ENCODE measurements at places on chromosomes 1 and 21.

DNA sequence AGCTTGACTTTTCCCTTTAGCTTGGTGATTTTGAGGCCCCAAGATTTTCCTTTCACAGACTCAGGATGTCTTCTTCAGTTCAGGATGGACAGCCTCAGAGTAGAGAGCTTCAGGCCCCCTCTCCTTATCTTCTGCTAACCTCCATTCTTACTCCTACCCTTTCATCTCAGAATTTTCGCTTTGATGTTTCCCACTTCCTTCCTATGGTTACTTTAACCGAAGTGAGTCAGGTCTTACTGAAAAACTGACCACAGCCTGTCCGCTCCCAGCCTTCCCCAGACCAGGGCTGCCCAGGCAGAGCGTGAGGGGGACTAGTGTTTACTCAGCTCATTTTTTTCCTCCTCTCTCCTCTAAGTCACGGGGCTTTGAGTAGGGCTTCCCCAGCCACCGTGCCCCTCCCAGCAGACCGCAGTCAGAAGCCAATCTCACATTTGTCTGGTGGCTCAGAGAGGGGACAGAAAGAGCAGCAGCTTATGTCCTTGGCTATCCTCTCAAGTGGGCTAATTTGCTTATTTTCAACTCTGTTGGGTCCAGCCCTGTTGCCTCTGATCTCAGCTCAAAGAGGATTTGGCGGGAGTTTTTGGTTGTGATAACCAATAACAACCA lies 4.2 kb upstream of the IL19 start:
- DNase-seq: peak; percentile 93

DNA sequence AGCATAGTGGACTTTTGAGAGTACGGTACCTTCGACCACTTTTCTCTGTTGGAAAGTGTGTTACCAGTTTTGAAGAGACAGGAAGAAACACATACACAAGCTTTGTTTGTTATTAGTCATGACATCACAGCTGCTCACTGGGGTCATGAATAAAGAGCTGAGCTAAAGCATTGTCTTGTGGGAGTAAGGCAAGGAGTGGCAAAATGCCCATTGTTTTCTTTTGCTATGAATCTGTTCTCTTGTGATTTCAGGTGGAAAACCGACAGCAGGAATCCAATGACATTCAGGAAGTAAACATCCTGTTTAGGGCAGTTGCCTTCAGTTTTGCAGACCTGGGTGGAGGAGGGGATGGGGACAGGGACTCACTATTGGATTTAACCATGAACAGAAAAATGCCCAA lies 66.2 kb downstream of the RGL1 start:
- DNase-seq: peak; percentile 68

GRCh38 chr1:208228550-208228949 lies 15.6 kb downstream of the PLXNA2 start:
- DNase-seq: no peak

- no peak for DNase-seq
Measured at GRCh38 chr21:42098957-42099505, 27.9 kb downstream of the UMODL1 start.

GRCh38 chr1:213692321-213692720 lies 295.5 kb upstream of the PROX1 start:
- no peak for DNase-seq

GRCh38 chr21:36117286-36117741 lies 17.6 kb upstream of the CBR3 start:
- no peak for DNase-seq

- DNase-seq: no peak
Measured at GRCh38 chr21:17427157-17427556, 85.7 kb upstream of the CXADR start.

DNA sequence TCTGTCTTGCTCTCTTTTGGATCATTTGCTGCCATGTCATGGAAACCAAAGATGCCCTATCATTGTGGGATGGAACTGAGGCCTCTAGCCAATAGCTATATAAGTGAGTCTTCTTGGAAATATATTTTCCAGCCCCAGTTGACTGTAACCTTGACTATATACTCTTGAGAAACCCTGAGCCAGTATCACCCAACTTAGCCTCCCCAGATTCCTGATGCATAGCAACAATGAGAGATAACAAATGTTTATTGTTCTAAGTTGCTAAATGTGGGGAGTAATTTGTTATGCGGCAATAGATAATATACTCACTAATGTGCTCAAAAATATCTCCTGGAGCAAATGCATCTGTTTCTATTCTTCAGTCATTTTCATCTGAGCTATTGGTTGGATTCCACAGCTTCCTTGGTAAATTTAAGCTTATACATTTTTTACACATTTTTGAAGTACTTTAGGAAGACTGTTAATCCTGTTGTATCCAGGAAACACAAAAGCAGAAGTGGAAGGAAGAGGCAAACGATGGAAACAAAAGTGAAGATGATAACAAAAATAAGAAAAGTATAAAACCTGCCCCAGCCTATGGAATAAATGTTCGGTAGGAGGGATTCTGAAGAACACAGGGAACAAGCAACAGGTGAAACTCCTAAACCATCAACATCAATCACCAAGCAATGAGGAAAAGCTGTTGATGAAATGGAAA lies 6.3 kb upstream of the SRRM1 start:
- DNase-seq: no peak

DNA sequence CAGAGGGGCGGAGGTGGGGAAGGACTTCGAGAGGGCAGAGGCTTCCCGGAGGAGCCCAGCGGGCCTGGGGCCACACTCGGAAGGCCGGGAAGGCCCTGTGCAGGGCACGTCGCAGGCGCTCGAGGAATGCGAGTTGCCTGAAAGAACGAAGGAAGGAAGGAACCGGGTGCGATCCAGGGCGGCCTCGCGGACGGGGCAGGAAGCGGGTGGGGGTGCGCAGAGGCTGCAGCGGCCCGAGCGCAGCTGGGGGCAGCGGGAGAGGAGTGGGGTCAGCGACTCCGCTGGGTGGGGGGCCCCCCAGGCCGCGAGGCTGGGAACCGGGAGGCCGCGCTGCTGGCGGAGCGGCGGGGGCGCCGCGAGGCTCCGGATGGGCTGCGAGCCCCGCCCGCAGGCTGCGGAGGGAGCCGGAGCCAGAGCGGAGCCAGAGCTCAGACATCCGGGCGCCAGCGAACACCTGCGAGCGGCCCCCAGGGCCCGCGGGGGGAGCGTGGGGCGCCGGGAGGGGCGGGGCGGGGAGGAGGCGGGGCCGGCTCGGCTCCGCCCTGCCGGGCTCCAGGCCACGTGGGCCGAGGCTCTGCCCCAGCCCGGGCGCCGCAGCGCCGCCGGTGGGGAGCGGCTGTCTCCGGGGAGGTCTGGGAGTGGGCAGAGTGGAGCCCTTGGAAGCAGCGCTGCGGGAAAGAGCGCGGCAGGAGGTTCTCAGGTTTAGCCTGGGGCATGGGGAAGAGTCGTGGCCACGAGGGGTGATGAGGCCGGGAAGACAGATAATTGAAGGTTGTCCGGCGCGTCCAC lies 4.6 kb downstream of the ID3 start:
- DNase-seq: peak; percentile 89

All from myocyte (in vitro differentiated cells).